Activated naive CD4-positive, alpha-beta T cell treated with anti-CD3 and anti-CD28 coated beads for 36 hours (primary cell): ENCODE measurements at places on chromosomes 4 and X. TPM values are rescaled to one million over a fixed set of nuclear protein-coding genes. Genes with fewer than 3 reads are reported as not detected.

GABRG1 gene
- total RNA-seq: not detected

CTAG2 gene
- not detected for total RNA-seq

HSFX2 gene
- not detected for total RNA-seq

ITM2A gene
- 116 TPM for total RNA-seq

NSG1 gene
- 1.9 TPM for total RNA-seq

ACE2 gene
- total RNA-seq: not detected

DOCK11 gene
- 34.8 TPM for total RNA-seq

JADE3 gene
- 1.4 TPM for total RNA-seq

ARHGAP10 gene
- 3.8 TPM for total RNA-seq

DCAF12L1 gene
- not detected for total RNA-seq

SLBP gene
- total RNA-seq: 75.4 TPM

IL1RAPL1 gene
- not detected for total RNA-seq

TMPRSS11F gene
- total RNA-seq: not detected

PAGE2B gene
- total RNA-seq: 0.86 TPM

MGAT4D gene
- total RNA-seq: not detected

CA5B gene
- total RNA-seq: 7.0 TPM

RLIM gene
- 41.8 TPM for total RNA-seq

DCLK2 gene
- not detected for total RNA-seq

FGF13 gene
- total RNA-seq: not detected
